Skin of body (tissue), 3 donors: ENCODE measurements at places on chromosomes 1 and 21. TPM values are rescaled to one million over a fixed set of nuclear protein-coding genes. Genes with fewer than 3 reads are reported as not detected.

The SGIP1 gene
- 1.9 TPM for total RNA-seq

The ITLN2 gene
- not detected for total RNA-seq

The AMY1A gene
- not detected for total RNA-seq

The AQP10 gene
- 0.20 TPM for total RNA-seq

The TSACC gene
- not detected for total RNA-seq

The CFAP74 gene
- total RNA-seq, result 0.49 TPM

The CDA gene
- 2.1 TPM for total RNA-seq

The SPRR4 gene
- 17.7 TPM for total RNA-seq

The HSPA6 gene
- total RNA-seq, result 8.2 TPM

The ENAH gene
- total RNA-seq, result 51.3 TPM

The KCNJ9 gene
- not detected for total RNA-seq

The CD48 gene
- 8.2 TPM for total RNA-seq

The GNG12 gene
- total RNA-seq, result 97.0 TPM

The CA6 gene
- total RNA-seq, result 4.8 TPM

The PGLYRP3 gene
- total RNA-seq, result 4.4 TPM

The PDZK1 gene
- total RNA-seq, result 8.7 TPM

The NR1I3 gene
- not detected for total RNA-seq

The C4BPB gene
- 0.30 TPM for total RNA-seq

The LEPR gene
- 17.6 TPM for total RNA-seq

The CFAP141 gene
- total RNA-seq, result not detected

The HHIPL2 gene
- 0.10 TPM for total RNA-seq

The FAM167B gene
- 1.3 TPM for total RNA-seq

The FOXD2 gene
- total RNA-seq, result 0.30 TPM

The LGALS8 gene
- total RNA-seq, result 90.4 TPM

The MRPL9 gene
- total RNA-seq, result 63.9 TPM

The LAMB3 gene
- 22.7 TPM for total RNA-seq

The ATP6V1G3 gene
- total RNA-seq, result not detected

The RUNX3 gene
- 1.9 TPM for total RNA-seq

The HSPB7 gene
- total RNA-seq, result 3.0 TPM

The GJA8 gene
- total RNA-seq, result not detected

The FABP3 gene
- total RNA-seq, result 36.1 TPM

The FCER1G gene
- 12.4 TPM for total RNA-seq

The RAB3B gene
- 1.9 TPM for total RNA-seq

The AK4 gene
- total RNA-seq, result 18.9 TPM

The TNFAIP8L2 gene
- 2.2 TPM for total RNA-seq

The SIK1 gene
- total RNA-seq, result 26.6 TPM

The SAMD11 gene
- total RNA-seq, result 4.9 TPM

The ASPM gene
- total RNA-seq, result 16.6 TPM

The MAD2L2 gene
- total RNA-seq, result 21.6 TPM

The SPRR2D gene
- total RNA-seq, result 11.3 TPM

The ARHGAP29 gene
- 67.1 TPM for total RNA-seq

The ATP1A2 gene
- total RNA-seq, result 20.7 TPM

The OR2L8 gene
- total RNA-seq, result not detected

The TMIGD3 gene
- total RNA-seq, result 0.30 TPM

The AMY1B gene
- total RNA-seq, result not detected

The UBASH3A gene
- 0.20 TPM for total RNA-seq

The C8B gene
- total RNA-seq, result not detected

The UBE2G2 gene
- 65.8 TPM for total RNA-seq
